Aorta (tissue), 5 donors: ENCODE measurements at places on chromosomes 2 and 18. TPM values are rescaled to one million over a fixed set of nuclear protein-coding genes. Genes with fewer than 3 reads are reported as not detected.

GRCh38 chr18:76839086-76839794 is 16.9 kb downstream of the ZNF236 start:
- no peaks in the 10 kb centered on the region for H3K4me1 ChIP-seq
- H3K27me3 ChIP-seq, result no peaks in the 10 kb centered on the region
- peaks cover 1% of the 10 kb centered on the region for H3K36me3 ChIP-seq
- no peak for DNase-seq

- H3K4me1 ChIP-seq, result no peaks in the 10 kb centered on the region
- H3K27me3 ChIP-seq, result no peaks in the 10 kb centered on the region
- H3K27ac ChIP-seq, result no peak overlapping the region
- no peak overlapping the region for H3K4me3 ChIP-seq
- DNase-seq, result no peak
Measured at GRCh38 chr2:226855787-226856186, 19.9 kb downstream of the RHBDD1 start.

TLX2 gene
- not detected for total RNA-seq

POTEJ gene
- total RNA-seq, result not detected

UGT1A9 gene
- not detected for total RNA-seq

EN1 gene
- not detected for total RNA-seq

OR6B2 gene
- not detected for total RNA-seq
